Spleen (tissue), 13 donors: ENCODE measurements at places on chromosomes 5 and 9. TPM values are rescaled to one million over a fixed set of nuclear protein-coding genes. Genes with fewer than 3 reads are reported as not detected.
A peak's percentile ranks its signal among the peaks of the same experiment; 100 is the strongest.

- no peak for DNase-seq
Observed at GRCh38 chr5:134625559-134625958, 7.1 kb downstream of the SAR1B start.

DNA sequence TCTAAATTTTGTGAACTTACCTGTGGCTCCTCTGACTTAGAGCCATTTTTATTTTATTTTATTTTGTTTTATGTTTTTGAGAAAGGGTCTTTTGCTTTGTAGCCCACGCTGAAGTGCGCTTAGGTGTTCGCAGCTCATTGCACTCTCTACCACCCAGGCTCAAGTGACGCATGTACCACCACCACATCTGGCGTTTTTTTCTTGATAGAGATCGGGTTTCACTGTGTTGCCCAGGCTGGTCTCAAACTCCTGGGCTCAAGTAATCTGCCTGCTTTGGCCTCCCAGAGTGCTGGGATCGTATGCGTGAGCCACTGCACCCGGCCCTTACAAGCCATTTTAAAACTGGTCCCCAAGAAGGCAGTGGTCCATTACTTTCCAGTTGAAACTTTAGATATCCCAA lies 18.5 kb downstream of the MATR3 start:
- DNase-seq: no peak

- no peak for DNase-seq
Observed at GRCh38 chr9:20319641-20320337, 302.5 kb downstream of the MLLT3 start.

GRCh38 chr9:89477384-89477783 lies 20.5 kb downstream of the SEMA4D start:
- no peak for DNase-seq

GRCh38 chr9:17135295-17136160 lies 688 bp downstream of the CNTLN start:
- peak; percentile 81 for DNase-seq

- DNase-seq: no peak
Observed at GRCh38 chr9:127121628-127122175, 733 bp downstream of the ANGPTL2 start.

GRCh38 chr5:137693307-137693950 lies 42.5 kb downstream of the KLHL3 start:
- no peak for DNase-seq

DNA sequence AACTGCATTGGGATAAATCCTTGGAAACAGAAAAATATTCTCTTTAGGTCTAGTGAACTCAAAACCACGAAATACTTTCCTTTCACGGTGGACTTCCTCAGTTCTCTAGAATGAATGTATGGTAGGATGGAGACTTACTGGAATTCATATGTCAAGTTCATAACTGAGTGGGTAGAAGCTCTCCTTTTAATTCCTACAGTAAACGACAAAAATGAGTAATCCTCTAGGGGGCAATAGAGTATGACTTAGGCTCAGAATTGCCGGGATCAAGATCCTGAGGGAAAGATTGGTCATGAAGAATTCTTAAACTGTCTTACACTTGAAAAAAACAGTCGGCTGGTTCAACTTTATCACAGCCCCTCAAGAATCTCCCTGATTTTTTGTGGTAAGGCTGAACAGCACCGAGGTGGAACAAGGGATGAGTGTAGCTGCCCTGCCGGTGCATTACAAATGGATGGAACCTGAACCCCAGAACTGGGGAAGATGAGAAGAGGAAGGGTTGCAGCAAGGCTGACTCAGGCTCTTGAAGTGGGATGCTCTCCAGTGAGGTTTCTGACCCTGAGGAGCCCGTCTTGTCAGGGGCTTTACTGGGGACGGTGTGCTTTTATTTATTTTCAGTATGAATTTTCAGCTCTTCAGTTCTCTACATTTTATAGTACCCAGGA lies 14.0 kb upstream of the LOX start:
- no peak for DNase-seq

GRCh38 chr5:9654886-9655285 lies 24.7 kb upstream of the TAS2R1 start:
- DNase-seq: no peak

GRCh38 chr5:40515476-40515875 lies 164.2 kb upstream of the PTGER4 start:
- no peak for DNase-seq

DNA sequence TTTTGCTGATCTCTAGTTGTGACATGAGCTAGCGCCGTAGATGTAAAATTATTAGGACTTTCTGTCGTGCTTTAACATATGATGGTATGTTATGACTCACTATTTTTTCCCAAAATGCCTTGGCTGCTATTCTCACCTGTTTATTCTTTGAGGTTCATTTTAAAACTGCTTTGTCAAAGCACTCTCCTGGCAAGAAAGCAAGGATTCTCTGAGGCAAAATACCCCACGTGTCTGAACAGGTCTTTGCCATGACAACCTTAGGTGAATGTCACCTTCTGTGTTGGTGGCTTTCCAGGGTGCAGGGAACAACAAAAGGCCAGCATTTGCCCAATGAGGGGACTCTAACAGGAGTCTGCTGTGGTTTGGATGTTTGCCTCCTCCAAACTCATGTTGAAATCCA lies 30.6 kb upstream of the COL5A1 start:
- no peak for DNase-seq

DNA sequence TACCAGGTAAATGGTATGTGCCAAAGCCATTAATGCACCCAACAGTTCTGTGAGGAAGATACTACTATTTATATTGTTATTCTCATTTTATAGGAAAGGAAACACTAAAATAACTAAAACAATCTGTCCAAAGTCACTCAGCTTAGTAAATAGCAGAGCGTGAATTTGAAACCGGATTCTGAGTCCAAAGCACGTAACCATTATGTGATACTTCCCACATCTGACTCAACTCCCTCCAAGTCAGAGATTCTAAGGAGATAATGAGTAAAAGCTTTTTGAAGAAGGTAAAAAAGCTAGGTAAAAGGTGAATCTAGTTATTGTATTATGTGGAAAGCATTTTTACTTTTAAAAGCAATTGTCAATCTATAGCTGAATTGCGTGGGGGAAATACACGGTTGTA lies 208.9 kb downstream of the PBX3 start:
- DNase-seq: no peak

ANKDD1B gene
- 0.77 TPM for polyA plus RNA-seq

CORO2A gene
- 2.2 TPM for polyA plus RNA-seq

IFNA7 gene
- polyA plus RNA-seq: not detected

SLIT3 gene
- polyA plus RNA-seq: 2.1 TPM

C5orf58 gene
- polyA plus RNA-seq: not detected

DIPK1B gene
- 16.8 TPM for polyA plus RNA-seq

ARL15 gene
- 6.3 TPM for polyA plus RNA-seq

NUP188 gene
- 11.0 TPM for polyA plus RNA-seq

SV2C gene
- polyA plus RNA-seq: 0.13 TPM

SLC45A2 gene
- not detected for polyA plus RNA-seq

ENHO gene
- polyA plus RNA-seq: 0.89 TPM

LEAP2 gene
- polyA plus RNA-seq: 2.9 TPM
